Cerebellum (tissue), 4 donors: ENCODE measurements at places on chromosomes 2 and 18. TPM values are rescaled to one million over a fixed set of nuclear protein-coding genes. Genes with fewer than 3 reads are reported as not detected.

- no peak for DNase-seq
Observed at GRCh38 chr18:12908706-12909105, 24.7 kb upstream of the PTPN2 start.

GRCh38 chr2:65608916-65609315 lies 176.5 kb upstream of the SPRED2 start:
- DNase-seq = no peak

DNA sequence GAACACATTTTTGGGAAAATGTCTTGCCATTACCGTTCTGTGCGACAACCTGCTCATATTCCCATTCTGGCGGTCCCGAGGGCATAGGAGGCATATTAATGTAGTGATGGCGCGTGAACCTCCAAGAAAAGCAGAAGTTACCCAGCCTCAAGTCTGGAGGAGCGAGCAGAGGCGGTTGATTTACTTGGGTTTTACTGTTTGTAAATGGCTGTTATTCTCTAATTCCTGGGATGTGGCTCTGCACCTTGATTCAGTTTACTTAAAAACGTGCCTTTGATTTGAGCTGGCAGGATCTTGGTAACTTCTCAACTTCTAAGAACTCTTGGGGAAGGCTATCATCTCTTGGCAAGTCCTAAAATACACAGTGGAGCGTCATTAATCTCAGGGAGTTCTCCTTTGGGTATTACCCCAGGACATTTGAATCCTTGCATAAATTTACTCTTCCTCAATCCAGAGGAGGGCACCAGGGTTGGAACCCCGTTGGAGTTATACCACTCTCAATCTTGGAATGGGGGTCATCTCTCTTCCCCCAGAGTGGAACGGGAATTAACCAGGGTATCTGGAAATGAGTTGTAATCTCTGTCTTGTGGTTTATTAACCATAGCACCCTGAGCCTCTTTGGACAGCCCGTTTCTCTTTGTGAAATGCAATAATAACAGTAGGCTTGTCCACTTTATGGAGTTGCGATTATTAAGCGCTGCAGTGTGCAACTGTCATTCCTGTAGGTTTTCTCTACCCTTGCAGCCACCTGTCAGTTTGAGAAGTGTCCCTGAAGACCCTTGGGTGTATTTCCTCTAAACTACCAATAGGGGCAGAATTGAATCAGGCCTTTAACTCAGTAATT lies 2.1 kb downstream of the HK2 start:
- DNase-seq = peak; percentile 42

- peak; percentile 33 for DNase-seq
Observed at GRCh38 chr2:101251844-101252407, 760 bp upstream of the CNOT11 start.

GRCh38 chr2:52539026-52539970 lies 1228.3 kb upstream of the CHAC2 start:
- DNase-seq = no peak

- DNase-seq = no peak
Observed at GRCh38 chr18:32276906-32277305, 87.1 kb downstream of the MEP1B start.

- no peak for DNase-seq
Observed at GRCh38 chr18:70339915-70340314, 51.1 kb downstream of the SOCS6 start.

GRCh38 chr18:1513519-1513918 lies 608.8 kb downstream of the ADCYAP1 start:
- no peak for DNase-seq

GRCh38 chr2:189799531-189799930 lies 15.3 kb downstream of the PMS1 start:
- no peak for DNase-seq

Gene TTN
- 4.3 TPM for total RNA-seq

Gene CD207
- total RNA-seq = not detected

Gene STAT4
- 6.4 TPM for total RNA-seq
